Heart left ventricle (tissue), 16 donors: ENCODE measurements at places on chromosomes 12 and 14. TPM values are rescaled to one million over a fixed set of nuclear protein-coding genes. Genes with fewer than 3 reads are reported as not detected.

GRIP1 gene
- 1.1 TPM for total RNA-seq

OTUB2 gene
- 0.25 TPM for total RNA-seq

SIX4 gene
- total RNA-seq, result 0.69 TPM

FMNL3 gene
- total RNA-seq, result 9.9 TPM

TAS2R30 gene
- 1.2 TPM for total RNA-seq

PSMB11 gene
- not detected for total RNA-seq
